Stimulated activated CD8-positive, alpha-beta memory T cell treated with anti-CD3 and anti-CD28 coated beads, Interleukin-7, amount 100 ng/mL, for 4 hours (primary cell): ENCODE measurements at places on chromosomes 1 and 21.

DNA sequence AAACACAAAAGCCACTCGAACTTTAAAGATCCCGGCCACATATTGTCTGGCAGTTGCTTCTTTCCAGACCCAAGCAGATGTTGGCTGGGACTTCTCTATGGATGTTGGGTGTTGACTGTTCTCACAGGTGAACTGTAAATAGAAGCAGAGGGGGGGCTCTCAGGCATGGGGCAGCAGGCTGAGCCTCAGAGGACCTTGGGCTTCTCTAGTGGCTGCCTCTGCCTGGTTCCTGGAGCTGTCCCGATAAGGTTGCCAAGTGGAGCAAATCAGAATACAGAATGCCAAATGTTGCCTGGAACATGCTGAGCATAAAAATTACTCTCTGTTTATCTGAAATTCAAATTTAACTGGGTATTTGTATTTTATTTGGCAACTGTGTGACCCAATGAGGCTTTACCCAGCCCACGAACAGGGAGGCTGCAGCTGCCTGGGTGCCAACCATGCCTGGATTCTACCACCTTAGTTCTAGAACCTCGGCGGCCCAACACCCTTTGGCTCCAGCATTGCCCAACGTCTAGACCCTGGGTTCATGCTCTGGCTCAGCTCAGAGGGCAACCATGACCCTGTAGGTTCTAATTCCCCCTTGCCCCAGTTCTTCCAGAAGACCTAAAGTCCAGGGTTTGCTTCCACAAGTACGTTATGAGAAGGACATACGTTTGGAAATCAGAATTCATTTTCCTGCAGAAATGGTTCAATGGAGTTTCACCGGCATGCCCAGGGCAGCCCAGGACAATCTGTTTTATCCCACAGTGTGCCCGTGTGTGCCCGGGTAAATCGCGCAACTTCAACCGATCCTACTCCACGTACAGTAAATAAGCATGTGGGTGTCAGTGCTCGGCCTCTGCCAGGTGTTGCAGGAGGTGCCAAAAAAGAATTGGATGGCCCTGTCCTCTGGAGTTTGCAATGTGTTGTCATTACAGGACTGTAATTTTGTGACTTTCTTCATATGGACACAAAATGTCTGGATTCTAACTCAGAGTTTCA, 5.4 kb upstream of the SLC45A1 start:
- no peak for DNase-seq

DNA sequence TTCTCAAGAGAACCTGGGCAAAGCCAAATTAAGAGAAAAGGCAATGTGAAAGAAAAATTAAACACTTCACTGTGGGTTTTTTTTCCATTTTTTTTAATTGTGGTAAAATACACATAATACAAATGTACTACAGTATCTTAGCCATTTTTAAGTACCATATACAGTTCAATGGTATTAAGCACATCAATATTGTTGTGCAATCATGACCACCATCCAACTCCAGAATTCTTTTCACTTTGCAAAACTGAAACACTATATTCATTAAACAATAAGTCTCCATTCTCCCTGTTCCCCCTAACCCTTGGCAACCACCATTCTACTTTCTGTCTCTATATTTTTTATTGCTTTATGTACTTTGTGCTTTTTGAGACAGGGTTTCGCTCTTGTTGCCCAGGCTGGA, 17.8 kb upstream of the OTUD7B start:
- no peak for DNase-seq

GRCh38 chr1:205631010-205631767, 622 bp downstream of the ELK4 start:
- peak; percentile 74 for DNase-seq

DNA sequence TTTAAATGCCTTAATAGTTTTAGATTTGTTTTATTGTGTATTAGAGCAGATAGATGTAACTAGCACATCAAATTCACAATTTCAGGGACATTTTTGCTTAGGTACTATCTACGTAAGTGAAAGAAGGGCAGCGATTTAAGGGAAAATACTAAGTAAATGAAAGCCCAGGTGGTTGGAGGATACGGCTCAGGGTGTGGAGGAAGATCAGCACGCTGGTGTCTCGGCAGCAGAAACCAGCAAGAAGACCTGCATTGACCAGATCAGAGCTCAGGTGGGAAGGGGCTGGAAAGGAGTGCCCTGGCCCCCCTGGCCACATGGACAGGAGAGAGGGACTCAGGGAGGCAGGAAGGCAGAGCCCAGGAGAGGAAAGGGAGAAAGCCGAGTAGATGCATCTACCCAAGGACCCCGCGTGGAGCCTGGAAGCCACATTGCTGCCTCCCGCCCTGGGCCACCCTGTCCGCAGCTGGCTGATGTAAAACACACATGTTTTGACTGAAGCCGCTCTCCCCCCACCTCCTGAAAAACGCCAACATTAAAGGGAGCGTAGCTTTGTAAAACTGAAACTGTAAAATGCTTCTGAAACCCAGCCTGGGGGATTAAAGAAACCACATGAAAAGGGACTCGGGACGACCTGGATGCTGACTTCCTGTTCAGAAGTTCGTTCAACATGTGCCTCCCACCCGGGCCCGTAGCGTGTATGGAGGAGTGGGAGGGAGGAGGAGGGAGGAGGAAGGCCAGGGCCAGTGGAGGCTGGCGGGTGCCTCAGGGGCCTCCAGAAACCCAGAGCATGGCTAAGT, 72.6 kb upstream of the TARDBP start:
- peak; percentile 38 for DNase-seq

DNA sequence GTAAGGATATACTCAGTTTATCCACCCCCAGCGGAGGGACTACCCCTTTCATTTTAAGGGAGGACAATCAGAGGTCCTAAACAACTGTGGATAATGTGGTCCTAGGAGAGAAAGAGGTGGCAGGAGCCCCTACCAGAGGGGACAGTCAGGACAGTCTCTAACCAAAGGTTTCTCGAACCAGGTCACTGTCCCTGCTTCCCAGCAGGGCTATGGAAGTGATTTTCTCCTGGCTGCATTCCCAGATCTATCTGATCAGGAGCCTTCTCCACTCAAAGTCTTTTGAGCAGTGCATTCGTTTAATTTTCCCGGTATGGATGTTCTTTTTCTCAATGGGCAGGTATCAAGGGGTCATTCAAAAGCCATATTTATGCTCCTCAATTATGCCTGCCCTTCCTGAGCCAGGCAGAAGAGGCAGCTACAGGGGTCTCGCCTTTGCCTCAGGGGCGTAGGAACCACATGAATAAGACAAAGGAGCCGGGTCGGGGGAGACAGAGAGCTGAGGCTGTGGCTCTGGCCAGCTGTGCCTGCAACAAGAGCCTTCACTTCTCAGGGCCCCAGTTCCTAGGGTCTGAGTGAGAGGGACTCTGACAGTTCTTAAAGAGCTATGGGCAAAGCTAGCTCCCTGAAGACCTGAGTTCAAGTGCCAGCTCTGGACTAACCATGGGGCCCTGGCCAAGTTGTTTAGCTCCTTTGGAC, 62.5 kb upstream of the DMRTB1 start:
- no peak for DNase-seq

GRCh38 chr21:31184876-31185275, 146.6 kb upstream of the KRTAP19-8 start:
- no peak for DNase-seq

GRCh38 chr1:112285746-112286145, 110.3 kb upstream of the CTTNBP2NL start:
- DNase-seq, result no peak

DNA sequence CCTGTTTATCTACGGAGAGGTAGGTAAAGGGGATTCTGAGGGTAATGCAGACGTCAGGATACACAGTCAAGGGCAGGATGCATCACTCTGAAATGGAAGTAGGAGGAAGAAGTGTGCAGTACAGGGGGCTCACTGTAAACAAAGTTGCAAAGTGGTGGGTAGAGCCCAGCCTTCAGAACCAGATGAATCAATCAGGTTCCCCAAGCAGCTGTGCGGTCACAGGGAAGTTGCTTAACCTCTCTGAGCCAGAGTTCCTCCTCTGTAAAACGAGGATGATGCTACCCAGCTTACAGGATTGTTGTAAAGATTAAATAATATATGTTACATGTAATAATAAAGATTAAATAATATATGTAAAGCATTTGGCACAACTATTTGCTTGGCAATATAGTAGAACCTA, 13.5 kb upstream of the MYOM3 start:
- no peak for DNase-seq

DNA sequence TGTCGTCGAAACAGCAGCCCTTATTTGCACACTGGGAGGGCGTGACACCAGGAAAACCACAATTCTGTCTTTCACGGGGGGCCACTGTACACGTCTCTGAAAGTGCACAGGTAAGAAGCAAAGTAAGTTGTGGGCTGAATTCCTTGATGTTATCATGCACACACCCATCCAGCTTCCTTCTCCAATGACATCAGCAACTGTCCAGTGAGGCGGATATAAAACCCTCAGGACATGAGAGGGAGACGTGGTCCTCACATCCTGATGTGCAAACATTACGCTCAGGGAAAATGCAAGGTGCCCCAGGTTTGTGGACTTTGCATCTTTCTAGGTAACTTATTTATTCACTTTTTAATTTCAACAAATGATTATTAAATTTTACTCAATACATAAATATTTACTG, 3.0 kb downstream of the TFF1 start:
- DNase-seq, result no peak

DNA sequence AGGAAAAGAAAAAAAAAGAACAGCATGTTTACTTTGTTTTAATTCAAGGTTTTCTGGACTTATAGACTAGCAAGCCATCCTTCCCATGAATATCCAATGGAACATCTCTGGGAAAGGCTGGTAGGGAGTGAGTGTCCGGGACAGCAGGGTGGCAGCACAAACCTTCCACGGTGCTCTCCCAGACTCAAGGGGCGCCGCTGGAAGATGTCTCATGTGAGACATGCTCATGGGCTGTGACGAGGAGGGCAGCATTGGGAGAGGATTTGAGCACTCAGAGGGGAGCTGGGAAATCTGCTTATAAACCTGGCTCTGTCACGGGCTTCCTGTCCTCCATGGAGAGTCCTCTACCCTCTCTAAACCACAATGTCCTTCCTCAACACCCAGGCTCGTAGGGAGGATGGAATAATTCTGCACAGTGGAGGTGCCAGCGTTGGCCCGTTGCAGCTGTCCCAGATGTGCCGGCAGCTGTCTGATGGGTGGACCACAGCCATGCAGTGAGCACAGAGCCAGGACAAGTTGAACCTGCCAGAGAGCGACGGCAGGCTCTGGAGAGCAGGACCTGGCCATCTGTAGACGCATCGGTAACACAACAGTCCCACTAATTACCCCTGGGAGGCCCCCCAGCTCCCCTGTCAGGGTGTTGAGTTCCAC, 100.1 kb upstream of the IGSF21 start:
- DNase-seq, result no peak

- no peak for DNase-seq
Measured at GRCh38 chr1:228837817-228838716, 102.8 kb downstream of the RHOU start.

GRCh38 chr1:223738465-223739365, 26.4 kb downstream of the CAPN2 start:
- DNase-seq, result no peak

DNA sequence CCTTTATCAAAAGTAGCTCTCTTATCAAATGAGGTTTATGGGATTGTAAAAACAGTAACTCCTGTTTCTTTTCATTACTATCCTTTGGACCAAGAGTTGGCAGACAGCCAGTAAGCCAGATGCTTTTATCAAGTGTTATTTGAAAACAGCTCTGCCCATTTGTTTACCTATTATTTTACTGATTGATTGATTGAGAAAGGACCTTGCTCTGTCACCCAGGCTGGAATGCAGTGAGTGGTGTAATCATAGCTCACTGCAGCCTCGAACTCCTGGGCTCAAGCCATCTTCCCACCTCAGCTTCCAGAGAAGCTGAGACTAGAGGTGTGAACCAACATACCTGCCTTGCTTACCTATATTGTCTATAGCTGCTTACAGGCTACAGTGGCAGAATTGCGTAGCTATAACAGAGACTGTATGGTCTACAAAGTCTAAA, 3.6 kb downstream of the PRKAB2 start:
- no peak for DNase-seq

GRCh38 chr1:204841316-204841715, 29.3 kb upstream of the NFASC start:
- no peak for DNase-seq
